ENCODE measurements at places on chromosomes 2 and 18.

DNA sequence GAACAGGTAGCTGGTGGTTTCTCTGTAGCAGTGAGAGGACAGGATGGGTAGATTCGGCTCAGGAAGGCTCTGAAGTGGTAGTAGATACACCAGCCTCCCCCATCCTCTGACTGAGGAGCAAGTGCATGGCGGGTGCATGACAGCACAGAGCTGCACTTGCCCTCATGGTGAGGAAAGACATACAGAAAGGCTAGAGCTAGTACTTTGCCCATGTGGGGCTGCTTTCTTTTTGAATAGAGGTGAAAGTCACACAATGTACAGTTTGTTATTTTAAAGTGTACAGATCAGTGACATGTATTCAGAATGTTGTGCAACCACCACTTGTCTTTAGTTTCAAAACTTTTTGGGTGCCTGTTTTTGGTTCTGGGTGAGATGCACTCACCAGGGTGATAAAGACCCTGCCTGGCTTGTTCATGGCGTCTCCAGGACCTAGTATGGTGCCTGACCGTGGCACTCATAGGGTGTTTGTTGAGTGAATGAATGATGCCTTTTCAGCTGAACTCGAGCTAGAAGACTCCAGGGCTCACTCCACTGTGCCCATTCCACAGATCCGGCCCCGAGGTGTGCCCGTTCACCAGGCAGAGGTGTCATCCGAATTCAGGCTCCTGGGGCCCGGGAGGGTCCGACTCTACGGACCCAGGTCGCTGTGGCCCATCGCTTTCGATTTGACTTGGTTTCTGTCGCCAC lies 421 bp upstream of the VAMP5 start:
- no peak for DNase-seq

GRCh38 chr2:61045999-61046398 lies 19.7 kb upstream of the SANBR start:
- DNase-seq: peak; percentile 5

GRCh38 chr18:63457977-63458376 lies 18.8 kb upstream of the SERPINB5 start:
- DNase-seq: no peak

- no peak for DNase-seq
Measured at GRCh38 chr2:220648628-220649027, 923.5 kb downstream of the EPHA4 start.

DNA sequence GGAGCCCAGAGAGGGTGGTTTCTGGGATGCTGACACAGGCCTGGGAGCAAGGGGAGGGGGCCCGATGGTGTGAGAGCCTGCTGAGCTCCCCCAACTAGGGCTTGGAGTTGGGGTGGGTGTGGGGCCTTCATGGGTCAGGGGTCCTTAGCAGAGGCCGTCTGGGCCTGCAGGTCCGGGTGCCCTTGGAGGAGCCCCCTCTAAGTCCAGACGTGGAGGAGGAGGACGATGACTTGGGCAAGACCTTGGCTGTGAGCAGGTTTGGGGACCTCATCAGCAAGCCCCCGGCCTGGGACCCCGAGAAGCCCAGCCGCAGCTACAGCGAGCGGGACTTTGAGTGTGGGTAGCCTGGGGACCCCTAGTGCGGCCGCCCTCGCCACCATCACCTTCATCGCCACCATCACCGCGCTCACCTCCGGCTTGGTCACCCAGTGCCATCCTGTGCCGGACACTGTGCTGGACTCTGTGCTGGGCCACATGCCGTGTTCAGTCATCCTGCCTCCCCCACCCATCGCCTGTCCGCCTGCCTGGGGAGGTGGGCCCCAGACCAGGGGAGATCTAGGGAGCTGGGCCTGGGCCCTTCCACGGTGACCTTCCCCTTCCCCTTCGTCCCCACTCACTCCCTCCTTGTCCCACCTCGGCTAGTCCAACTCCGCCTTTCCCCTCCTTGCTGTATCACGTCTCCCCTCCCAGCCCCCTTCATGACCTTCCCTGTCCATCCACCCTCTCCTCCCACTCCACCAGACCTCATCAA lies 980 bp downstream of the SLC4A3 start:
- DNase-seq: no peak

GRCh38 chr2:238920053-238920452 lies 72.2 kb downstream of the TWIST2 start:
- DNase-seq: no peak

DNA sequence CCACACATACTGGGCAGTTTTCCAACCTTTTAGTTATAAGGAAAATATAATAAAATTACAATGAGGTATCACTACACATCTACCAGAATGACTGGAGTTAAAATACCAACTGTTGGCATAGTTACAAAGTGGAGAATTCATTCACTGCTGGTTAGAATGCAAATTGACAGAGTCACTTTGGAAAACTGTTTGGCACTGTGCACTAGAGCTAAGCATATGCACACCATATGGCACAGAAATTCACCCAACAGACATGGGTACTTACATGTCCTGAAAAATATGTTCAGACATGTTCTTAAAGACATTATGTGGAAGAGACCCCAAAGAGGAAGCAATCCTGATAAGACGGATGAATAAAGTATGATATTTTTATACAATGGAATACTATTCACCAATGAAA lies 686.1 kb upstream of the RAB6C start:
- no peak for DNase-seq

- peak; percentile 81 for DNase-seq
Measured at GRCh38 chr2:237025090-237025865, 60.4 kb upstream of the COPS8 start.

GRCh38 chr2:162041485-162041884 lies 32.5 kb downstream of the DPP4 start:
- no peak for DNase-seq

DNA sequence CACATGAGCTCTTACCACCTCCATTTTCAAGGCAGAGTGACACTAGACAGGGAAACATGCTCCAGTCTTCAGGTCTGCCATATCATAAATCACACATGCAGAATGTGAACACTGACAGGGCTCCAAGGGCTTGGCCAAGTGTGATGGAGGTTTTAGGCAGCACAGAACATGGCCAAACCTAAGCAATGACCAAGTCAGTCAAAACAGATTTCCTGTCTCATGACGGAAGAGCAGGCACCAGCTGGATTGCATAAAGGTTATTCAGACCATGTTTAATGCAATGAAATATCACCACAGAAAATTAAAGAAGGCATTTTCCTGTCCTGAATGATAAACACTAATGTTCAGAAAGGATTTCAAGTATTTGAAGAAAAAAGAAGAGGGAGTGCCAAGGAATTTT lies 72.5 kb downstream of the SUMO1 start:
- no peak for DNase-seq

- no peak for DNase-seq
Measured at GRCh38 chr2:1690056-1690775, 54.1 kb downstream of the PXDN start.

DNA sequence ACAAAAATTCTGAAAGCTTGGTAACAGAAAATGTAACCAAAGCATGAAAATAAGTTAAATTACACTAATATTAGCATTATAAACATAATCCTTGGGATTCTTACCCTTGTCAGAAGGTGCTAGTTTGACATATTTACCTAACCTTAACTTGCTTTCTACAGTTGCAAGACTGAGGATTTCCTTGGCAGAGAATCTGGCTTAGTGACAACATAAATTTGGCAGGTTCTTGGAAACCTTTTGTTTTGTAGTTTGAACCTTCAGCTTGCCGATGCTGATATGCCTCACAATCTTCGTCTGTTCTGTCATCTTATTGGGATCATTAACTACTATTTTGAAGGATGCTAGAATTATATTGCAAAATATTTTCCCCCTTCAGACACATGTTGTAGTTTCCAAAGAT lies 3.4 kb downstream of the XIRP2 start:
- no peak for DNase-seq

DNA sequence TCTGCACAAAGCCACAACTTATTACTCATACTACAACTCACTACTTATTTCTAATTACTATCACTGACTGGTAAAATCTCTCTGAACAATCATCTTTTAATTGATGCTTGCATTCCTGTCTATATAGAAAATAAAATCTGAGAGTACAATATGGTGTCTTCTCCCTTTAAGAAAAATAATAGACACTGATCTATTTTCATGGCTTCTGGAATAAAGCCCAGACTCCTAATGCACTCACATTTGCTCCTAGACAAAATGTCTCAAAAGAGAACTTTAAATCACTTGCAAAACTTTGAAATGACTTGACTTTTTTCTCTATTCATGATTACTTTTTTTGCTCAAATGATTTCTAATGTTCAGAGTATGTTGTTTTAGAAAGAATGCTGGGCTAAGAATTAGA lies 28.7 kb downstream of the ESCO1 start:
- no peak for DNase-seq

GRCh38 chr18:8871489-8871888 lies 166.1 kb downstream of the MTCL1 start:
- no peak for DNase-seq

GRCh38 chr2:15184491-15184890 lies 376.6 kb downstream of the NBAS start:
- DNase-seq: no peak

DNA sequence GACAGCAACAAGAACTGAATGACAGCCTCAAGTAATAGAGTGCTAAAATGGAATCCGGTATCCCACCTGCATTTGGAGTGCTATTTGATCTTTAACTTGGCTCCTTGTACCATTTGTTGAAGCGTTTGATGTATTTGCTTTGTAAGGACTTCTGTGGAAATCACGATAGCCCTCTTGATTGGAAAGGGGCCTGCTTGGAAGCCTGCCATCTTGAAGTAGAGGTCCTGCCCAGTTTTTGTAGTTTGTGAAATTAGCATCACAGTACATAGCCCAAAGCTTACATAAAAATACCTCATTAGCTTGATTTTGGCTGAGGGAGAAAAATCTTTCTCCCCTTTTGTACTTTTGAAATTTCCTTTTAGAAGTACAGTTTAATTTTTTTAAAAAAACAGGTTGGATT lies 2.7 kb downstream of the CDCA7 start:
- no peak for DNase-seq
